Mononuclear cell (primary cell): ENCODE measurements at places on chromosomes 16 and 17. TPM values are rescaled to one million over a fixed set of nuclear protein-coding genes. Genes with fewer than 3 reads are reported as not detected.

JMJD6 gene
- 48.5 TPM for total RNA-seq

JPH3 gene
- not detected for total RNA-seq

TMIGD1 gene
- total RNA-seq: not detected

KRT36 gene
- not detected for total RNA-seq

STAC2 gene
- not detected for total RNA-seq

CAPNS2 gene
- not detected for total RNA-seq

GPR139 gene
- not detected for total RNA-seq
